GM12892 (cell line): ENCODE measurements at places on chromosomes 1 and 21.
A peak's percentile ranks its signal among the peaks of the same experiment; 100 is the strongest.

DNA sequence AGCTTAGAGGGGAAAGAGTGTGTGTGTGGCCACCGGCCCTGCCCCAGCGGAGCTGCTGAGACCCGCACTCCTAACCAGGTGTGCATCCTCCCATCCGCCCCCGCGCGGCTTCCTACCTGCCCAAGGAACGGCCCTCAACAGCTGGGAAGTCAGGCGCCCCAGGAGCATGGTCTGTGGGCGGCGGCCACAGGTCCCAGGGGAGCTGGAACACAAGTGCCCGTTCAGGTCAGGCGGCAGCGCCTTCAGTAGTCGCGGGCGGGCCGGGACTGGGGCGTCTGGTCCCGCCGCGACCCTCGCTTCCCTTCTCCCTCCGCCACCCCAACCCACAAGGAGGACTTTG is 448 bp downstream of the AURKAIP1 start:
- DNase-seq = no peak

GRCh38 chr1:230867903-230868735 is at the start of gene C1orf198:
C1orf198 (minus strand) TSS chr1:230868521; CDS start chr1:230868512, 9 bp downstream.
- DNase-seq = peak; percentile 69

DNA sequence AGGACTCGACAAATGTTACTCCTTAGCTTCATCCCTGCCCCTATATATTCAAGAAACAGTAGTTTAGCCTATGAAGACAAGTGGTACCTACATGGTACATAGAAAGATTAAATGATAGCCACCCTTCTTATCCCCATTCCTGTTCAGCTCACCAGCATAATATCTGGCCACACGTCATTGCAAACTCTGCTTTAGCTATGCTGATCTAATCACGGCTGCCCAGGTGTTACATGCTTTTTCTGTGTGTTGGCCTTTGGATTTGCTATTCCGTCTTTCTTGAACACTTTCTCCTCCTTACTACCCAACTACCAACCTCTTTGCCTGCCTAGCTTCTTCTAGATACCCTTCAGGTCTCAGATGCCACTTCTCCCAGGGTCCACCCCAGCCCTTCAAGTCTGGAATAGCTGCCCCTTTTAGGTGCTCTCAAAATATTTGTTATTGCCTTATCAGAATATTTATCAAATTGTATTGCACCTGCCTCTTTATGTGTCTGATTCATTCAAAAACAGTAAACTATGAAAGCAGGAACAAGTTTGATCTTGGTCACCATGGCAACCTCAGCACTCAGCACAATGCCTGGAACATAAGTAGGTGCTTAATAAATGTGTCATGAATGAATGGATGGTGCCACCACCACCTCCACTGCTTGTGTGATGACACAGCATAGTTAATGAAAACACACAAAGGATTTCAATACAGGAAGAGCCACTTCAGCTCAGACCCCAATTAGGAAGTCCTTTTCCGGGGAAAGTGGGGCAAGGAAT is 11.4 kb upstream of the DNASE2B start:
- DNase-seq = no peak

- no peak for DNase-seq
These were observed 49.4 kb upstream of the COL18A1 start for GRCh38 chr21:45355573-45355972.

DNA sequence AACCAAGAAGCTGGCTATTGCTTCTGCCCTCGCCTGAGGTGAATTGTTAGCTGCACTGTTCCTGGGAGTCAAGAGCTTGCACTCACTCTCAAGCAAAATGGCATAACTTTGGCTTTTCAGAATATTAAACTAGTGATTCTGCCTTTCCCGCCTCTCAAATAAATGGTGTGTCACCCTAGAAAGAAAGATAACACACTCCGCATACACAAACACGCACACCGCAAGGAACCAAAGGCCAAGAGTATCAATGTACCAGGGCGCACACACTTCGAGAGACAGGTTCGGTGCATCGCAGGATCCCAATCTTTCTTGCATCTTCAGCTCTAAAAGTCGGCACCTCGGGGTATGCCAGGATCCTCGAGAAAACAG is 470 bp upstream of the RTCA start:
- no peak for DNase-seq

GRCh38 chr1:99146129-99146848 is 118.0 kb upstream of the PLPPR4 start:
- no peak for DNase-seq

DNA sequence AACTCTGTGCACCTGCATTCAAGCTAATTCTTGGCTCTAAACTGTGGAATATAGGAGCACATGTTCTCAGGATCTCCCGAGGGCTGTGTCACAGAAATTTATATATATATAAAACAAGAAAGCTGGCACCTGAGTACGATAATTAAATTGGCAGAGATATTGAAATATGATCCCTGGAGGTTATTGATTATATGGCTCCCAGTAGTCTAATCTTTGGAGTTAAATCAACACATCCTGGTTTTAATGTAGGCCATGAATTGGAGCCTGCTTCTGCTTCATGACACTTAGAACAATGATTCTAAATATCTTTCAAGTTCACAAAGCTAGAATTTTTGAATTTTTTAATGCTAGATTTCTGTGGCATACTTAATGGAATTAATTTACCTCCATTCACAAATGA is 84.3 kb downstream of the CTH start:
- DNase-seq = no peak

GRCh38 chr1:113223546-113223945 is 150.5 kb downstream of the LRIG2 start:
- no peak for DNase-seq

GRCh38 chr1:40663324-40664166 is 1.9 kb downstream of the RIMS3 start:
- no peak for DNase-seq

DNA sequence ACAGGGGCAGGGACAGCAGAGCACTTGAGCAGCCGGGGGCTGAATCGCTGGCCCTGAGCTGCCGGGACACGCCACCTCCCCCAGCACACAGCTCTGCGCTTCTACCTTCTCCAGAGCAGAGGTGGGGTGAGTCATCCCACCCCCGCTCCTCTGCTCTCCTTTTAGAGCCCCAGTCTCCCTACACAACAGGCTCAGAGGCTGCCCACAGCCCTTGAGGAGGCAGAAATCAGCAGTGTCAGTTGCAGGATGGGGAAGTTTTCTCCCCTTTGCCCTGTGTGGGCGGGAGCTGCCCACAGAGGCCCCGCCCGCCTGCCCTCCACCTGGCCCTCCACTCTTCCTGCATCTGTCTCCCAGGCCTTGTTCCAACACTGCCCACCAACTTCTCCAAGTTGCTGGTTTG is 94.6 kb downstream of the STUM start:
- peak; percentile 77 for DNase-seq

GRCh38 chr21:46068516-46069079 is 29.3 kb upstream of the COL6A2 start:
- no peak for DNase-seq

DNA sequence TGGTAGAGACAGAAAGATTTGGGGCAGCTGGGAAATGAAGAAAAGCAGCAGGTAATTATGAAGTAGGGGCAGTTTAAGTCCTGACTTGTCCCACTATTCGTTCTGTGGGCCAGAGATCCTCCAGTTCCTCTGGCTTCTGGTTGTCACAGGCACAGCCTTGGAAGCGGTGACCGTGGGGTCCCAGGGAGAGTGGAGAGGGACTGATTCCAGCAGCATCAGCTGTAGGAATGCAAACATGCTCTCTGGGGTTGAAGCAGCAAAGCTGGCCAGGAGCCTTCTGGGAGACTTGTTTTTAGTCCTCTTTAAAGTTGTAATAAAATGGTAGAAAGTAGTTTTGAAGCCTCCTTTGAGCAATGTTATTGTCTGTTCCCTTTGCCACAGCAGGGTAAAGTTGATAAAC is 488.0 kb downstream of the LMO4 start:
- no peak for DNase-seq

- DNase-seq = no peak
These were observed 4.7 kb upstream of the CD55 start for GRCh38 chr1:207316622-207317391.

- DNase-seq = no peak
These were observed 141.8 kb downstream of the TOMM20 start for GRCh38 chr1:234986750-234987414.

- DNase-seq = no peak
These were observed 66.0 kb upstream of the SLC25A33 start for GRCh38 chr1:9473032-9473807.

DNA sequence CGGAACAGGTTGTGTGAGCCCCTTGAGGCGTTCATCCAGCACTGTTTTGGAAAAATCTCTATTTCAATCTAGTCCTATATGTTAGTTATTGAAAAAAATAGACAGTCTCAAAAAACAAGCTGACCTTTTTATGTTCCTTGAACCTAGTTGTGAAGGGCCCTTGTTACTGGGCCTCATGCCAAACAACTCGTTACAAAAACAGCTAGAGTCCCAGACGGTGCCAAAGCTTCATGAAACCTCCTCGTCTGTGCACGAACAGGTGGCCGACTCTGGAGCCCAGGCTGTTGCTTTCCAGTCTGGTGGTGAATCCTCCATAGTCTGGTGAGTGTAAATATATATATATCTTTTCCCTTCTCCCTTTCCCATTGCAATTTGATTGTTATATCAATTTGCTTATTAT is at the start of gene CHIA:
TSS of gene CHIA (plus strand) at position 222 of the 400 bp plus-strand sequence. CDS start 19,617 bp downstream, outside the sequence.
- no peak for DNase-seq

DNA sequence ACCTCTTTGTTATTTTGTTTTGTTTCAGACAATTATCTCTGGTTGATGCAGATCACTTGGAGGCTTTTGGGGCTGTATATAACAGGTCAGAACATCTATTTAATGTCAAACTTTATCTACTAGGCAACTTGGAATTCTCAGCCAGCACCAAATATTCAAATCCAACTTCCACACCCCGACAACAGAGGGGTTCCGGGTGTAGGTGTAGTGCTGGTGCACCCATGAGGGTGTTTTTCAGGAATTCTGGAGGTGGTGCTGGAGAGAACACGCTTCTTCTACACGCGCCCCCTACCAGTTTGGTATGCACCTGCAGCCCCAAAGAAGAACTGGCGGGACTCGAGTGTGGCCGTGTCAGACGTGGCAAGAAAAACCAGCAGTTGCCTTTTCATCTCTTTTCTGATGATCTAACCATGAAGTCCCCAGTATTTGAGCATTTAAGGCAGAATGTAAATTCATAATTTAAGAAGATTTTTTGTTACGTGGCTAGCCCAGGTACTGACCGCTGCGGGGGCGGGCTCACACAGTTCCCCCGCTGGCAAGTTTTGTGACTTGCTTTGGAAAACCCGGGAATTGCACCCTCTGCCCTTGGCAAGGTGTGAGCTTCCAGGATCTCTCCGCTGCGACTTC is 462 bp upstream of the TLCD4 start:
- DNase-seq = peak; percentile 27
